ENCODE measurements at places on chromosomes 2 and 18.

- DNase-seq, result no peak
Observed at GRCh38 chr2:120957905-120958304, 222.2 kb downstream of the GLI2 start.

DNA sequence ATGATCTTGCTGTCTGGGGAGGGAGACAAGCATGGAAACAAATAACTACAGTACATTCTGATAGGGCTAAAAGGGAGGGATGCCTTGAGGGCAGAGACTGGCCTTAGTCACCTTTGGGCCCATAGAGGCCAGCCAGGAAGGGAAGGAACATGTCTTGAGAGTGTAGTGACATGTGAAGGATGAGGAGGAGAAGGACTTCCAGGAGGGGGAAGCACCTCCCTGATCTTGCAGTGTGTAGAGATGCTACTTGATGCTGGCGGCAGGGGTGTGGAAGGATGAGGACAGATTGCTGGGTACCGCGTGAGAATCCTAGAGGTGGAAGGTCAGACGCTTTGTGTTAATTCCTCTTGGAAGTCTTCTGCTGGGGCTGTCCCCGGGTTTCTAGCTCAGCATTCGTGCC, 13.1 kb downstream of the TET3 start:
- DNase-seq, result no peak

DNA sequence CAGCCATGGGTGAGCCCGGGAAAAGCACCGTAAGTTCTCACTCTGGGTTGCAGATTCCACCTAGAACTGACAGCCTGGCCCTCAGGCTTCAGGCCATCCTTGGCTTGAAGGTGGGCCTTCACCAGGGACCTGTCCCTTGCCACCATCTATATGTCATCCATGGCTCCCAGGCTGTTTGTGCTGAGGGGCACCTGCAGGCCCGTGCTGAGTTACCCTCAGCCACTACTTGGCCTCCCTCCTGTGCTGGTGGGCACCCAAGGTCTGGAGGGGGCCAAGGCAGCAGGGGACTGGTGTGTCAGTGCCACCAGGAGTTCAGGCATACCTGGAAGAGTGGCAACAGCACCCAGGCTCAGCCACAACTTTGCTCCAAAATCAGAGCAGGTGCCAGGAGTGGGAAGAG, 326.2 kb upstream of the SMIM21 start:
- no peak for DNase-seq

DNA sequence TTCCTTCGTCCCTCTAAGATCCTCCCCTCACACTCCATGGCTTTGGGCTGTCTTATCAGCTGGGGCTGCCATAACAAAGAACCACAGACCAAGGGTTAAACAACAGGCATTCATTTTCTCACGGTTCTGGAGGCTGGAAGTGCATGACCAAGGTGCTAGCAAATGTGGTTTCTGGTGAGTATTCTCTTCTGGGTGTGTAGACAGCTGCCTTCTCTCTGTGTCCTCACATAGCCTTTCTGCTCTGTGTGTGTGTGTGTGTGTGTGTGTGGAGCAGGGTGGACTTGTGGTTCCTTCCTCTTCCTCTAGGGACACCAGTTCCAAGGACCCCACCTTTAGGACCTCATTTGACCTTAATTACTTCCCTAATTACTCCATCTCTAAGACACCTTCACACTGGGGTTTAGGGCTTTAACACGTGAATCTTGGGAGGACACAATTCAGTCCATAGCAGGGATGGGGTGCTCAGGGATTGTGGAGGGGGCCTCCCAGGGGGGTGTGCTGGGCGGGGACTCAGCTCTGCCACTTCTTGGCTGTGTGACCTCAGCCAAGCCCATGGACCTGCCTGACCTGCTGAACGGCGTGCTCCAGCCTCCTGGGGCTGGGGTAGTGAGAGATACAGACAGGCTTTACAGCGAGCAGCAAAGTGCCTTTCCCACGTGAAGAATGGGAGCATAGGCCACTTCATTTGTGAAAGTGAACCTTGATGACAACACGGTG, 38.0 kb downstream of the ACKR3 start:
- no peak for DNase-seq

- no peak for DNase-seq
Observed at GRCh38 chr18:78878335-78878734, 101.3 kb upstream of the SALL3 start.

GRCh38 chr2:36993841-36994620, 27.7 kb upstream of the STRN start:
- DNase-seq, result no peak

DNA sequence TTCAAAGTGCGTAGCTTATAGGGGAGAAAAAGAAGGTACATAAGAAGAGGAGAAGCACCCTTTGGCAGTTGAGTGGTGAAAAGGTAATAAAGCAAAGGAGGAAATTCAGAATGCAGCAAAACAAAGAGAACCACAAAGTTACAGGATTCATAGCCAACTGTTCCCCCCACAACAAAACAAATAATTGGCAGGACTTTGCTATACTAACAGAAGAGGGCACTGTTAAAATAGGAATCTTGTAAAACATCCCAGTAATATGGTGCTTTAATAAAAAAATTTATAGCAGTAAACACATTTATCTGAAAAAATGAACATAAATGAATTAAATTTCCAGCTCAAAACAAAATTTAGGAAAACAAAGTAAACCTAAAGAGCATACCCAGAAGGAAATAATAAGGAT, 42.3 kb downstream of the R3HDM1 start:
- DNase-seq, result no peak

GRCh38 chr2:176492583-176492982, 223.3 kb downstream of the MTX2 start:
- DNase-seq, result no peak

DNA sequence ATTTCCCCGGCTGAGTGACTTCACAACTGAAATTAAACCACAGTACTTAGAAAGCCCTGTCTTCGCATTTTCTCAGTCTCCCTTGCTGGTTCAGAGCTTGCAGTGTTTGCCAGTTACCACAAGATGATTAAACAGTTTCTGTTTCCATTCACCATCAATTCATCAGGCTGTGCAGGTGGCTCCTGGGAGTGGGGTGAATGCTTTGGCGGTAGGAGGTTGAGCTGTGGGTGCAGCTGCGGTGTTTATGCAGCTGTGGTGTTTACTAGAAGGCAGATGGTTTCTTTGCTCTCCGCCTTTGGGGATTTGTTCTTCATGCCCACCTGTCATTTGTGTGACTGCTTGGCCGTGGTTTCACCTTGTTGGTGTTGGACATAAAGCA, 16.1 kb downstream of the ACOXL start:
- peak; percentile 46 for DNase-seq

DNA sequence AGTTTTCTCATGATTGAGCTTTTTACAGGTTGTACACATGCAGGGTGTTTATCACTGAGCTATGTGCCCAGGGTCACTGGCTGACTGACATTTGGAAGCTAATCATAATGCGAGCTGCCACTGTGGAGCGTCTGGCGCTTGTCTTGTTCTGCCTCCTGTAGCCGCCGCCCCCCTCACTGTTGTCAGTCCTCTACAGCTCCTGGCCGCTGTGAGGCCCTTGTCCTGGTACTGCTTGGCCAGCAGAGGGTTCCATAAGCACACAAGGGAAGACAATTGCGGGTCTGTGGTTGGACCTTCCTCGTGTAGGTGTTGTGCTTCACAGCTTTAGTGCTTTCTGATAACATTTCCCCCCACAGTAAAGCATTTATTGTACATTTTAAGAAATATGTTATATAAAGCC, 105.6 kb upstream of the LDLRAD4 start:
- no peak for DNase-seq

DNA sequence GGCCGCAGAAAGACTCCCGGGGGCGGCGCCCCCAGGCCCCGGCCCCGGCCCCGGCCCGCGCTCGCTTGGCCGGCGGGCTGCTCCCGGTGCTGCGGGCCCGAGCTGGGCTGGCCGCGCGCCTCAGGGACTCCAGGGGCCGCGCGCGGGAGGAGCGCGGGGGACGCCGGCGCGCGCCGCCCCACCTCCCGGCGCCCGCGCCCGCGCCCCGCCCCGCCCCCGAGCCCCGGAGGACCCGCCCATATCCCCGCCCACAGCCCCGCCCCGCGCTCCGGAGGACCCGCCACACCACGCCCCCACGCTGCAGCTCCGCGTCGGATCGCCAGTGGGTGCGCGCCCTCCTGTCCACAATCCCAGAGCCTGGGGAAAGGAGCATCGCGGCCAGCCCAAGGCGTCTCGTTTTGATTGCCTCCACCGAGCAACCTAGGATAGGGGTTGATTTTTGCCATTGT, at the start of gene PARD6G:
Gene PARD6G (minus strand): TSS at position 122 of the 449 bp plus-strand sequence. CDS start 166 bp downstream, outside the sequence.
- peak; percentile 70 for DNase-seq

DNA sequence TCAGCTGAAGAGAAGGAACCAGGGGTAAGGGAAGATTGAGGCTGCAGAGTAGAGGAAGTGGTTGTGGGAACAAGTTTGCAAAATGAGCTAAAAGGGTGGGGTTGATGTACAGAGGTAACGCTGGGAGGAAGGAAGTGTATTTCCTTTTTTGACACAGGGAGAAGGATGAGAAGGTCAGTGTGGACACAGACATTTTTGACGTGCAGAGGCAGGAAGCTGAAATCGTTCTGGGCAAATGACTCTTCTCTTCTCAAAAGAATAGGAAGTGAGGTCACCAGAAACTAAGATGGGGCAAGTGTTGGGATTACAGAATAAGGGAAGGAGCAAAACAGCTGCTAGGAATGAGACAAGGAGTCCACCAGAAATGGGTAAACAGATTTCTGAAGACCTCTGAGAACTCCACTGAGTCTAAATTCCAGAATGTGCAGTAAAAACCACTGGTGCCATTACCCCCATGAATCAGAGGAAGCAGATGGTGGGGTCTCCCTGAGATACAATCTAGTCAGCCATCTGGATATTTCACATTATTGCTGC, 20.0 kb upstream of the RNF149 start:
- DNase-seq, result peak; percentile 63

DNA sequence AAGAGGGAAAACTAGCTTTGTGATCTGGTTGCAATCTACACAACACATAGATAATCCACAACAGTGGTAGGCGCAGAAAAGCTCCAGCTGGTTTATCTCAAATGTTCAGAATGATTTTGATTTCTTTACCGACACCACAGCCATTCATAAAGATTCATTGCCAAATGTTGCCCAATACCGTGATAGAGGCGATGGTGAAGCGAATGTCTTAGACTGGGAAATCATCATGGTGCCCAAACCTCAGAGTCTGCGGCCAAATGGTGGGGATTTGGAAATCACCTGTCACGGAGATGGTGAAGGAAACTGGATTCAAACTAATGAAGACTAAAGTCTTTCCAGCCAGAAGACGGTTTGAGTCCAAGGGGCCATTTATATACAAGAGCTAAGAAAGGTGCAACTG, 48.5 kb upstream of the CCDC150 start:
- DNase-seq, result no peak

- DNase-seq, result no peak
Observed at GRCh38 chr2:235911633-235912233, 256.5 kb downstream of the GBX2 start.

GRCh38 chr2:164496881-164497280, 124.4 kb downstream of the GRB14 start:
- no peak for DNase-seq

GRCh38 chr2:172447811-172448493, 20.6 kb downstream of the ITGA6 start:
- no peak for DNase-seq

- no peak for DNase-seq
Observed at GRCh38 chr2:81714817-81715216, 1410.3 kb upstream of the LRRTM1 start.

GRCh38 chr2:100563407-100564247, 834 bp downstream of the PDCL3 start:
- no peak for DNase-seq

DNA sequence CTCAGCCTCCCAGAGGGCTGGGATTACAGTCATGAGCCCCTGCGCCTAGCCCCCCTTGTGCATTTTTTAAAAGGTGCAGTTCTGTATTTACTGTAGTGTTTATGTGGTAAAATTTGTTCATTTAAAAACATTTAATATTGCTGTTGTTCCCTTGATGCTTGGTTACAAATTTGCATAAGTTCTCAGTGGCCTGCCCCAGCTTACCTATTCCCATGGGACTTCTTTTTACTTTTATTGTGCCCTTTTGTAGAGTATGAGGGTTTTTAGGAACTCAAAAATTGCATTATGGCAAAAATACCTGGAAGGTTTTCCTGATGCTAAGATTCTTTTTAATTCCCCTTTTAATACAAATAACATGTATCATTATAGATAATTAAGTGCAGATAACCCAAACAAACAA, 63.0 kb downstream of the DGKD start:
- no peak for DNase-seq

DNA sequence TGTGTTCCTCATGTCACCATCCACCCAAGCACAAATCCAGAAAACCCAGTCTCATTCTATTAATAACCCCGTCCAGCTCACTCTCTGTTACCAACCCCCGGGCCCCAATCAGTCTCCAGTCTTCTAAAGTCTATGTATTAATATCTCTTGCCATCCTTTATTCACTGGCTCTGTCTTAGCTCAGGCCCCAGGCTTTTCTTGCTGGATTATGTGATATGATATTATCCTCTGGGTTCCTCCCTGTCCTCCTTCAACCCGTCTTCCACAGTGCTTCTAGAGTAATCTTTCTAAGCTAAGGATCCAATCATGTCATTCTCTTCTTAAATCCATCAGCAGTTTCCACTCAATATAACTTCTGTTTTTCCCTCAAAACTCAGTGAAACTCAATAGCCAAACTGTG, 240.5 kb upstream of the OSR1 start:
- no peak for DNase-seq

GRCh38 chr2:32758232-32758631, 130.4 kb downstream of the TTC27 start:
- no peak for DNase-seq

DNA sequence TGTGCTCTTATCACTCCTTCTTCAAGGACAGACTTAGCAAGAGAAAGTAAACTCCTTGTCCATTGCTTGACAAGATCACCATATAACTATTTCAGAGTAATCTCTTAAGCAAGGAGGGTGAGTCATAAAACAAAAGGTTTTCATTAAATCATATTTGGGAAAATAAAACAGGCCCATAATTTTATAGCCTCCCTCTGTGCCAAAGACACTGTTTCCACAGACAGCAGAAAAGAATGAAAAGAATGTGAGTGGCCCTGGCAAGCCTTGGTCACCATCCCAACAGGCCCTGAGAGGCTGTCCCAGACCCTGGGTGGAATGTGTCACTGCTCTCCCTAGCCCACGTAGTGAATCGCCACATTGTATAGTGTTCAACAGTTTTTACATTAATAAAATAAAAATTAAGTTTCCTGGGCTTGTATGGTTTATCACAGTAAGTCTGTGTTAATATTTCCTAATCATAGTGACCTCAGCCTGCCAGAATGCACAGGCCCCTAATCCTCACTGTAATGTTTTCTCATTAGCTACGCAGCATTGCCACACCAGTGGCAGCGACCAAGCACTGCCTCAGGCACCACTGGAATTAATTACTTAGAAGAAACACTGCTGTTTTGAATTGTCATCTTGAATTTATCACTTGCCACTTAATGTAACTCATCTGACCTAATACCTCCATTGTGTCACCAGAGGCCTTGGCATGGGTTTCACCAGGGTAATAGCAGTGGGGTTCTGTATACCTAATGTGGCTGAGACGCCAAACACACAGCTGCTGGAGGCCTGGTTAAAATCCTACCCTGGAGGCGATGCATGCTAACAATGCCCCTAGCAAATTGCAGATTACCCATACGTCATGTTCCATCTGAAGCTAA, 401.9 kb downstream of the LNPK start:
- no peak for DNase-seq
